ENCODE measurements at places on chromosomes 12 and 14. TPM values are rescaled to one million over a fixed set of nuclear protein-coding genes. Genes with fewer than 3 reads are reported as not detected.

SLC2A14 gene
- not detected for total RNA-seq

LTB4R gene
- 1.0 TPM for total RNA-seq

ZFYVE21 gene
- 23.3 TPM for total RNA-seq

CARMIL3 gene
- under 0.01 TPM for total RNA-seq

PTPRO gene
- total RNA-seq = 0.72 TPM

NRXN3 gene
- total RNA-seq = 0.22 TPM

TMEM229B gene
- 0.43 TPM for total RNA-seq

RAD9B gene
- total RNA-seq = 0.44 TPM

SLCO1B1 gene
- not detected for total RNA-seq

DRAM1 gene
- 51.3 TPM for total RNA-seq

VRTN gene
- not detected for total RNA-seq

ADAM21 gene
- 0.29 TPM for total RNA-seq

OGFOD2 gene
- total RNA-seq = 17.3 TPM

TAPBPL gene
- 8.6 TPM for total RNA-seq

ENO2 gene
- 8.2 TPM for total RNA-seq

FZD10 gene
- not detected for total RNA-seq

ZFYVE26 gene
- total RNA-seq = 42.5 TPM

ARMH4 gene
- 1.9 TPM for total RNA-seq

GLS2 gene
- total RNA-seq = not detected

MEG3 gene
- total RNA-seq = 351 TPM

MAP3K9 gene
- total RNA-seq = 0.88 TPM

CCDC177 gene
- not detected for total RNA-seq

KRT6B gene
- 0.29 TPM for total RNA-seq

MYO1H gene
- total RNA-seq = not detected

CMA1 gene
- total RNA-seq = not detected

OR4M1 gene
- not detected for total RNA-seq

PRIMA1 gene
- not detected for total RNA-seq

OLR1 gene
- total RNA-seq = 8.7 TPM

SFSWAP gene
- 26.5 TPM for total RNA-seq

TPH2 gene
- not detected for total RNA-seq

KIF5A gene
- total RNA-seq = under 0.01 TPM

C12orf54 gene
- not detected for total RNA-seq

EEF1AKMT3 gene
- 9.4 TPM for total RNA-seq

GALNT6 gene
- 10.5 TPM for total RNA-seq

GLIPR1 gene
- total RNA-seq = 150 TPM

RNF31 gene
- 57.8 TPM for total RNA-seq

CIDEB gene
- 0.22 TPM for total RNA-seq

PPP4R4 gene
- 0.43 TPM for total RNA-seq

MARS1 gene
- 174 TPM for total RNA-seq

RNU4-1 gene
- under 0.01 TPM for total RNA-seq
